ENCODE measurements at places on chromosomes 3 and 15.
A peak's percentile ranks its signal among the peaks of the same experiment; 100 is the strongest.

- DNase-seq, result no peak
These were observed 79.8 kb downstream of the PLCH1 start for GRCh38 chr3:155664925-155665695.

GRCh38 chr3:14019459-14019858, 105.2 kb downstream of the CHCHD4 start:
- DNase-seq, result no peak

DNA sequence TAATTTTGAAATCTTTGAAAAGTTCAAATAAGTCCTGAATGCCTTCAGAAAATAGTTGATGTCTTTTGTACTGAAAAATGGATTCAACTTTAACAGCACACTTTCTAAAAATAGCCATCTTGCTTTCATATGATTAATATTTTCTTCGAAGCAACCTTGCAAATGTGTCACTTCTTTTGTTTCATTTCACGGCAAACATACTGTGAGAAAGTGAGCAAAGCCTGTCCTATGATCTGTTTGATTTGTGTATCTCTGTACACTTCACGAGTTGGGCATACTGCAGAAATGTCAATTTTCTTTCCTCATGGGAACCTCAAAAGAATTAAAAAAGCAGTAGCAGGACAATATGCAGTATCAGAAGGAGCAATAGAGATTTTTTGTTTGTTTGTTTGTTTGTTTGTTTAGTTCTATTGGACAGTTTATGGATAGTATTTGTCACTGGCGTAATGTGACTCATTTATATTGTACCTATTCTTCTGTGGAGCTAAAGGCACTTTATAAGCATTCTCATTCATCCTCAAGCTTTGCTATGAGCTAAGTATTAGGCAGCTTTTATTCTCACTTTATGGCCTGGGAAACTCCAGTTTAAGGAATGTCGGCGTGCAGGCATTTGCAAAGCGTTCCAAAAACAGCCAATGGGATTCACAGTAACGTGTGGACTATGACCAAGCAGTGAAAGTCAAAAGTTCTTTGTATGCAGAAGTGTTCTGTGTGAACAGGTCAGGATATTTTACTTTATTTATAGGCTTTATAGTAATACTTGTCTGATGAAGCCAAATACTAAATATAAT, 572.0 kb downstream of the NAALADL2 start:
- no peak for DNase-seq

GRCh38 chr3:27756877-27757276, 34.8 kb upstream of the EOMES start:
- DNase-seq, result no peak

DNA sequence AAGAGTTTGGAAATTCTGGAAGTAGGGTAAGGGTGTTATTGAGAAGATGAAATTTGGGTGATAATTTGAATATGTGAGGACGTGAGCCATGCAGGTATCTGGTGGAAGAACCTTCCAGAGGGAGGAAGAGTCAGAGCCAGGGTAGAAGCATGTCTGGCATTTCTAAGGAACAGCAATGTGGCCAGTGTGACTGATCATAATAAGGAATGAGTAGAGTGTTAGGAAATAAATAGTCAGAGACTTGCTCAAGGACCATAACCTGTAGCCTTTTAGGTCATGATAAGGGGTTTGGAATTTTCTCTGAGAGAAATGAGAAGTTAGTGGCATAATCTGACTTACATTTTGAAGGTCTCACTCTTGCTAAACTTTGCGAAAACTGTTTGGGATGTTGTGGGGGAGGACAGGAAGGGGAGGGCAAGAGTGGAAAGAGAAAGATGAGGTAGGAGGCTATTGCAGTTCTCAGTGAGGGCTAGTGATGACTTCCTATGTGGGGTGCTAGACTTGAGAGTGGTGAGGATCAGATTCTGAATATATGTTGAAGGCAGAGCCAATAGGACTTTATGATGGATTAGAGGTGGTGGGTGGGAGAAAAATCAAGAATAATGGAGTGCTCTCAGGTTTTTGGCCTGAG, 568.3 kb downstream of the AGBL1 start:
- no peak for DNase-seq

GRCh38 chr15:92377083-92377789, 16.4 kb upstream of the ST8SIA2 start:
- no peak for DNase-seq

GRCh38 chr3:53478166-53478830, 16.1 kb upstream of the CACNA1D start:
- no peak for DNase-seq

DNA sequence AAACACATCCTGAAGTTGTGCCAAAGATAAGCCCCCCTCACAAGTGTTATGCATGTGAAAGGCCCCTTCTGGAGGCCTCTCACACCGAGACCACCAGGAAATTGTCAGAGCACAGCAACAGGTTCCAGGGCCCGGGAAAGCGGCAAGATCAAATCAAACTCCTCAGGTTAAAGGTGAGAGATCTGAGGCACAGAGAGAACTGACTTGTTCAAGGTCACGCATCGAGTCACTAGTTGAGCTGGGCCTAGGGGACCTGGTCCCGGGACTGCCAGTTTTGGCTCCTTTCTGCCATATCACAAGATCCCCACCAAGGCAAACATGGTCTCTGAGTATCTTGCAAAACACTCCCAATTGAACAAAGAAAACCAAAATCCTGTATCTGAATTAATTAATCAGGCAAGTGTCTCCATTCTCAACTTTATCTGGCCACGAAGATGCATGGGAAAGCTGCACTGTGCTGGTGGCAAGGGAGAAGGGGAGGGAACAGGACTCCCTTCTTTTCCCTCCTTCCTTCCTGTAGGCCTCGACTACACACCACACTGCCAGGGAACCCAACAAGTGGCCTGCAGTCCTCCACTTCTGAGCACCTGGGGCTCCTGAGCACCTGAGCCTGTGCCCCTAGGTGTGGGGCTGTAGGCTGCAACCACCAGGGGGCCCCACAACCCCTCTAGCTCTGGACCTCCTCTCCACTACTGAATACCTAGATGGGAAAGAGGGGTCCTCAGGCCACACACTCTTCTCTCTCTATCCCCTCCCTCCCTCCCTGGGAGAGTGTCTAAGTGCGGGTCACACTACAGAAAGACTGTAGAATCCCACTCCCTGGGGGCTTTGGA, 37.3 kb downstream of the ANP32A start:
- DNase-seq, result peak; percentile 29

- no peak for DNase-seq
These were observed 224.9 kb upstream of the COL8A1 start for GRCh38 chr3:99413504-99413903.

GRCh38 chr15:31077181-31077580, 24.3 kb downstream of the TRPM1 start:
- no peak for DNase-seq

- no peak for DNase-seq
These were observed 336.8 kb upstream of the MCTP2 start for GRCh38 chr15:93894438-93895036.

DNA sequence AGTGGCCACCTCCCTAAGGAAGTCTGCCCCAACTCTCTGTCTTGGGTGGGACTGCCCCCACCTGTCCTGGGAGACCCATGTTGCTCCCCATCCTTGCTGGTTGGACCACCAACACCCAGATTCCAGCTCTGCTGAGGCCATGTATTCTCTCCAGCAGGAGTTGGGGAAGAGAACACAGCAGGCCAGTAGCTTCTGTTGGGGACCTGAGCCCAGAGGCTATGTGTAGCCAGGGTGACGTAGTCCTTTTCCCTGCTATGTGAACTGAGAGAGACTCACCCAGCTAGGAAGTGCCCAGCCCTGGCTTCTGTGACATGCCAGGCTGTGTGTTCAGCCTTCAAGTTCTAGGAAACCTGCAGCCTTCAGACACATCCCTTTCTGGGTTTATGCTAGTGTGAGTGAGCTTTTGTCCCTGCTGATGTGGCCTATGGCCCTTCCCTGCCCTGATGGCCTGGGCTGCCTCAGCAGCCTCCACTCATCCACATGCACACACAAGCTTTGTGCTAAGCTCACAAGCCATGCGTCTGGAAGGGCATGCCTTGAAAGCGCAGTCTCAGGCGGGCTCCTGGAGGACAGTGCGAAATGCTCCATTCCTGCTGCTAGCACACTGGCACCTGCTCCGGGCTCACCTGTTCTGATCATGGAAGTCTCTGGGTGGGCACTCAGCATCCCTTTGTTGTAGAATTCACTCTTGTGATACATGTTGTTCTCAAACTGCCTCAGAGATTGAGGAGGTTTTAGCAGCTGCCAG, 42.6 kb downstream of the KY start:
- no peak for DNase-seq
